ENCODE measurements at places on chromosomes 7 and 10.

GRCh38 chr7:55179931-55180682 lies 161.3 kb downstream of the EGFR start:
- DNase-seq: no peak

GRCh38 chr7:103795787-103796186 lies 193.7 kb downstream of the RELN start:
- no peak for DNase-seq

GRCh38 chr7:1092161-1092632 lies 4.3 kb downstream of the GPER1 start:
- DNase-seq: no peak

DNA sequence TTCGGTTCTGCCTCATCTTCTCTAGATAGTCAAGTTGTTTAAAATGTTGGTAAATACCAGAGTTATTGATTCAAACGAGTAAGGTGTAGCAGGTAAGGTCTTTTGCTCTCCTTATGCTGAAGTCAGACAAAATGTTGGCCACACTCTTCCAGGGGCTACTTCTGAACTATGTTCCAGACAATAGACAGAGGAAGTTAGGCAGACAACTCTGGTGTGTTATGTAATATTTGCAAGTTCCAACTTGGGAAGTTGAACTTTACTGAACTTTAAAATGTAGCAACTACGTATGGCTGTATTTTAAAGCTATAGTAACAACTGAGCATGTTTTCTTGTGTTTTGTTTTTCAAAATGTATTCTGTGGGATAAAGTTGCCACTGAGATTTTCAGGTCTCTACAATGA lies 125.7 kb upstream of the NEBL start:
- no peak for DNase-seq

GRCh38 chr7:42617806-42618457 lies 293.9 kb downstream of the C7orf25 start:
- DNase-seq: no peak

DNA sequence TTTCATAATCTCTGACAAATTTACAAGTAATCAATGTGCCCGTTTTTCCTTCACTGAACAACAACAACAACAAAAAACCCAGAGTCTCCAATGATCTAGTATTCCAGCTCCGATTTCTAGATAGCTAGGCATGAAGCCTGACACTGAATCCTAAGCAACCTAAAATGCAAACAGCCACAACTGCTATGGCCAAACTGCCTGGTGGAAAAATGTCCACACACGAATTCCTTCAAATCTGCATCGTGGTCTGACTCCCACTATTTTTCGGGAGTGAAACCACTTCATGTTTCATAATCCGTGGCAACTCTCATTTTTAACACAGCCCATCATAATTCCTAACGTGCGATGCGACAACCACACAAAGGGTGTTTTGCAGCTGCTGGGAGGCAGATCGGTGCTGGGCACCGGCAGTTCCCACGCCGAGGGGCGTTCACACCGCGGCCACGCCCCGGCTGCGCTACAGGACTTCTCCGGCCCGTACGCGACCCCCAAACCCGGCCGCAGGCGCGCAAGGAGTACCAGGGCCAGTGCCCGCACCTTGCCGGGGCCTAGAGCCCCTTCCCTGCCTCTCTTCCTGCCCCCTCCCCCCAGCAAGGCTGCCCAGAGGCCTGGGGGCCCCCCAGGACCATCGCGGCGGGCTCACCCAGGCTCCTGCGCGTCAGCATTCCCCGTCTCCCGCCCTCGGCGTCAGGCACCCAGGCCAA lies 814 bp downstream of the RUFY2 start:
- peak; percentile 78 for DNase-seq

DNA sequence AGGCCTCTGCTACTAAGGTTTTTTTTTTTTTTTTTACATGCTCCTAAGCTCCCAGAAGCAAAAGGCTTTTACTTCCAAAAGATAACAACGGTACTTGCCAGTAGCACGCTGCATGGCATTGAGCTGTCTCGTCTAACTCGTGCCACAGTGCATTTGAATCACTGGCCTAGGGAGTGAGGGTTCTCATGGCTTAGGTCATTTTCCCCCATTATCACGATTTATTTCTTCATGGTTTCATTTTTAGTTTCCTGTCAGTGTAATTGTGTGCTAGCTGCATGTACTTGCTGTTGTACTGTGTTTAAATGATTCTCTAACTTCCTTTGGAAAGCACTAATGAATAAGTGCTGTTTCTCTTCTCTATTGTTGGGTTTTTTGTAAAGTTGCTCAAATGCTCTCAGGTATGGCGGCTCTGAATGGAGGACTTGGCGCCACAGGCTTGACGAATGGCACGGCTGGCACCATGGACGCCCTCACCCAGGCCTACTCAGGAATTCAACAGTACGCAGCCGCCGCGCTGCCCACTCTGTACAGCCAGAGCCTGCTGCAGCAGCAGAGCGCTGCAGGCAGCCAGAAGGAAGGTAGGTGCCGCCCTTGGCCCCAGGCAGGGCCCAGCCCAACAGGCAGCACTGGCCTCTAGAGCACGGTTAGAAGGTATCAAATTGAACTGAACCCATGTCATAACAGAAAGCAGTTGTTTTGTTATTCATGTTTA lies 290.5 kb downstream of the USP6NL start:
- DNase-seq: no peak

DNA sequence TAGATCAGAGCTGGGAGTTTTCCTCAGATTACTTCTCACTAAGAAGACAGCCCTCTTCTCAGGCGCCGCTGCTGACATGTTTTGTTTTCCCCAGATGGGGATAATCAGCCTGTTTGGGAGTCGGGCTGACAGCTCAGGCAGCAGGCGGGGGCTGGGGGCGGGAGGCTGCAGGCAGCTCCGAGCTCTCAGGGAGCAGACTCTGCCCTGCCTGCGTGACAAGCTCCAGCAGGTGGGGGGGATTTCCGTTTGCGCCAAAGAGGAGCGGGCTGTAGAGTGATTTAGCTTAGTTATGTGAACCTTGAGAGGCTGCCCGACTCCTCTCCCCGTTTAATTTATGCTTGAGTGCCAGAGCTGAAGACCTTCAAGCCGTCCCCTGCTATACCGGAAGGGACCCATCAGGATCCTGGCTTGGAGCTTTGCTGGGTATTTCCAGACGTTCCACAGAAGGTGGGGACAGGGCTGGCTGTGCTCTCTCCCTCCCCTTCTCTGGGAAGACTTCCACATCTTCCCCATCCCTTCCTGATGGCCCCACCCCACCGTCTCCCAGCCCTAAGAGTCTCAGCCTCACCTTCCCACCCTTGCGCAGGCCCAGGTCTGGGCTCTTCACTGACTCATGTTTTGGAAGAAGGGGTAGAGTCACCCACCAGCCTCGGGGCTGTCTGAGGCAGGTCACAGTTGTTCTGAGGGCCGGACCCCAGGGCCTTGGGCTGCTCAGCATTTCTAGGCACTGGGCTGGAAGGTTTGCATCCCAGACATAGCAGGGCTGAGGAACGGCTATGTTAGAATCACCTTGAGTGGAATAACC lies 24.7 kb upstream of the ADCYAP1R1 start:
- peak; percentile 50 for DNase-seq

GRCh38 chr7:29839921-29840320 lies 33.6 kb downstream of the WIPF3 start:
- no peak for DNase-seq

DNA sequence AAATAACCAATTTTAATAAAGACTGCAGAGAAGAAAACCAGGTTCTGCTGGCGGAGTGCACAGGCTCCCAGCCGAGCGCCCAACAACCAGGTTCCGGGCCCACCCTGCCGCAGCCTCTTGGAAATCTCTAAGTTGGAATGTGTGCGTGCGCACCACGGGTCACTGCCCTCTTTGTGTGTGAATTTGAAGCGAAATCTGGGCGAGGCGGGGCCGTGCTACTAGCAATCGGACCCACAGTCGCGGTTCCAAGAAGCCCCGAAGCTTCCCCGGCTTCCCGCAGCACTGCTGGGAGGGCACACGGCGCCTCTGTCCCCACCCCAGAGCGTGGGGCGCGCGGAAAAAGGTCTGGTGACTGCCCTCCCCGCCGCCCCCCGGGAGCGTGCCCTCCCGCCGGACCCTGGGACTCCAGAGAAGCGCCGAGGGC lies 666 bp upstream of the MAP3K8 start:
- DNase-seq: no peak

GRCh38 chr7:5422396-5423305 lies 983 bp downstream of the TNRC18 start:
- peak; percentile 51 for DNase-seq

- DNase-seq: no peak
Observed at GRCh38 chr10:11177381-11177780, 159.7 kb downstream of the CELF2 start.

DNA sequence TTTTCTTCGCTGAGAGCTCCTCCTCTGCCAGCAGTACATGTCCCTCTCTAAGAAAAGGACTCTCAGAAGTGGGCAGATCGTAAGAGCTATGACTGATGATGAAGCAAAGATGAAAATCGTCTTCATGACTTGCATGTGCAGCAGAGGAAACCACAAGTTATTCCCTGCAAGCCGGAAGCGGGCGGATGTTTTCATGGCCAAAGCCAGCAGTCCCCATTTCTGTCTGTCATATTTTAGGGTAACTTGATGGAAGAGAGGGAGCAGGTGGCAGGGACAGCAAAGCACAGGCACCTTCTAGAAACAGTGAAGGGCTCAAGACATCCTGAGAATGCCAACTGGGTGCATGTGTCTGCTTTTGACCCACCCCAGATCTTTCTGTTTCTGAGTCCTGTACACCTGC lies 19.9 kb downstream of the KLF6 start:
- DNase-seq: no peak

- DNase-seq: no peak
Observed at GRCh38 chr10:58352956-58353610, 18.3 kb downstream of the UBE2D1 start.

DNA sequence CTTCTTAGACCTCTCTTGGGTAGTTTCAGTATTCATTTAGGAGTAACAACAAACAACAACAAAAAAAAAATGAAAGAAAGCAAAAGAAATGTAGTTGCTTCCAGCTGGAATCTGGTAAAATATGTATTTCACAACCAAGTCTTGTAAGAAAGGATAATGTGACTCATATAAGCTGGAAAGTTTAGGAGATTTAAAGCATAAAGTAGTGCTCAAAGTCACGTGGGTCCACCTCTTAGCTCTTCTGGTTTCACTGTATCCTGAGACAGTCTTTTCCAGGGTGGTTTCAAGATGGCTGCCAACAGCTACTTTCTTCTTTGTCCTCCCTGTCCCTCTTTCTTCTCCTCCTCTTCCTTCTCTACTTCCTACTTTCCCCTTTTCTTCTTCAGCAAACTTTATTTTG lies 69.5 kb upstream of the CDK13 start:
- no peak for DNase-seq

DNA sequence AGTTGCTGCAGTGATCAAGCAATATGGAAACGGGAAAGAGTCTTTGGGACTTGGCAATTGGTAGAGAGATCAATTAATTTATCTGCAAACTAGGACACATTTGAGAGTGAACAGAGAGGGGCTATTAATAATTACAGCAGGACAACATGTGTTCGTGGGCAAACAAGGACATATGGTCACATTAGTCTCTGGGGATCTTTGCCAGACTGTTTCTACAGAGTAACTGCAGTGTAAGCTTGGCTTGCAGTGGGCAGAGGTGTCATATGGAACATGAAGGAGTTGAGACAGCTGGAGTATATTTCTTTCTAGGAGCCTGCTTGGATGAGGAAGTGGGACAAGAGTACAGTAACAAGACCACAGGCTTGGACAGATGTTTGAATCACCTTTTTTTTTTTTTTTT lies 232.1 kb upstream of the LYZL1 start:
- no peak for DNase-seq

DNA sequence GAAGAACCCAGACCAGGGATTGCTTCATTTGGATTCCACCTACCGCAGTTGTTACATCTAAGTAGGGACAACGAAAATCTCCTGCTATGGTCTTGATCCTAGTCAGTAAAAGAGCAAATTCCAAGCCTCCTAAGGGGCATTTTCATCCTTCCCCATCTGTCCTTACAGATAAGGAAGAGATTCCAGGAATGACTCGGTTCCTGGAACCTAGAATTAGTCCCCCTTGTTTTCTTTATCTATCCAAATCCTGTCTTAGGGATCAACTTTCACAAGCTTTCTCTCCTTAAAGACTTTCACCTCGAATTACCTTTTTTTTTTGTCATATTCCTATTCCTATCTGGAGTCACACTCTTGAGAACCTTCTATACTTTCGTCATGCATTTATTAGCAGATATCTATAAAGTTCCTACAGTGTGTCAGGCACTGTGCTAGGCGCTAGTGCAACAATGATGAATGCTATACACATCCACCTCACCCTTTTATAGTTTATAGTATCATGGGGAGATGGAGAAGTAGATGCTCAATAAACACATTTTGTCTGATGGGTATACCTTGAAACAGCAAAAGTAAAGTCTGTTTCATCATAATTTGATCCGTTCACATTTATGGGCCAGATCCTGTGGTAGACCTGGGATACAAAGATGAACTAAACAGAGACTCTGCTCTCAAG lies 39.2 kb downstream of the LAMB4 start:
- DNase-seq: no peak

DNA sequence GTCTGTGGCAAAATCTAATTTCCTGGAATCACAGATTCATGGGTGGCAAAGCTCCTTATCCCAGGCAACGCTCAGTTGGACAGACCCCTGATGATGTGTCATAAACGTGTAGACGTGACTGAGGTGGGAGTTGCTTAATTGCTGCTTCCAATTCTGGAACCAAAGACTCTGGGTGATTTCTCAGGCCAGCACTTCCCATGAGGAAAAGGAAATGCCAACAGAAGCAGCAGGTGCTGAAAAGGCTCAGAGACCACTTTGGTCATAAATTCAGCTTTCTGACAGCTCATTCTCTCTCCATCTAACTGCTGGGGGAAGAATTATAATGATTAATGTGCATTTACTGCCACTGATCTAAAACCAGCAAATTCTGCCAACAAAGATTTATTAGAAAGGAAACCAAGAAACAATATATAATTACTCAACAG lies 88.7 kb downstream of the OSBPL3 start:
- no peak for DNase-seq

DNA sequence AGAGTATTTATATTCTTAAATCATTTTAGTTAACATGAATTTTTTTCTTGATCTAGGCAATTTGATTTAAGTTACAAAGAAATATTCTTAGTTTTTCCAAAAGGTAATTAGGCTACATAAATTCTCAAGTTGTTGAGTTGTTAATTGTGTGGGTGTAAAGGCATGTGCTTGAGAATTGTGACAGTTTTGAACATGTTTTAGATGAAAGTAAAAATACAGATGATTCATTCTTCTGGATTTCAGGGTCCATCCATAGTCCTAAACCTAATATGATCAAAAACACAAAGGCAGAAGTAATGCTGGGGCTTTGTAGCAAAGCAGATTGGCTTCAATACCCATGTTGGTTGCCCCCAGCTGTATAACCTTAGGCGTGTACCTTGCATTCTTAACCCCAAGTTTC lies 127.9 kb downstream of the CPED1 start:
- no peak for DNase-seq

- no peak for DNase-seq
Observed at GRCh38 chr10:112022196-112022595, 161.4 kb downstream of the GPAM start.

Measured in GM13976 (cell line).